ENCODE measurements at places on chromosomes 4 and X.

DNA sequence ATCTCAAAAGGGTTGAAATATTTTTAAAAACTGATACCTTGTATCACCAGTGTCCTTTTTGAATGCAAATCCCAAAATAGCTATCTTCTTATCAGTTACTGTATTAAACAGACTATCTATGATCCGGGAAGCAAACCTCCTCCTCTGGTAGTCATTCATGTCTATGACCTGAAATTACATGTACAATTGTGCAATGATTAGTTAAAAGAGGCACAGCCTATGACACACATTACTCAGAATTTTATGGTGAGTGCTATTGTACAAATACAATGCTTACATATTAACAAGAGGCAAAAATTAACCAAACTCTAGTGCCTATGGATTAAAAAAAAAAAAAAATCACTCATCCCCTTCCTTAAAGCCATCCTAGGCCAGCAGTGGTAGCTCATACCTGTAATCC is 21.7 kb downstream of the UGDH start:
- no peak for DNase-seq

GRCh38 chrX:150848914-150849365 is 49.5 kb downstream of the CD99L2 start:
- DNase-seq: peak; percentile 28

DNA sequence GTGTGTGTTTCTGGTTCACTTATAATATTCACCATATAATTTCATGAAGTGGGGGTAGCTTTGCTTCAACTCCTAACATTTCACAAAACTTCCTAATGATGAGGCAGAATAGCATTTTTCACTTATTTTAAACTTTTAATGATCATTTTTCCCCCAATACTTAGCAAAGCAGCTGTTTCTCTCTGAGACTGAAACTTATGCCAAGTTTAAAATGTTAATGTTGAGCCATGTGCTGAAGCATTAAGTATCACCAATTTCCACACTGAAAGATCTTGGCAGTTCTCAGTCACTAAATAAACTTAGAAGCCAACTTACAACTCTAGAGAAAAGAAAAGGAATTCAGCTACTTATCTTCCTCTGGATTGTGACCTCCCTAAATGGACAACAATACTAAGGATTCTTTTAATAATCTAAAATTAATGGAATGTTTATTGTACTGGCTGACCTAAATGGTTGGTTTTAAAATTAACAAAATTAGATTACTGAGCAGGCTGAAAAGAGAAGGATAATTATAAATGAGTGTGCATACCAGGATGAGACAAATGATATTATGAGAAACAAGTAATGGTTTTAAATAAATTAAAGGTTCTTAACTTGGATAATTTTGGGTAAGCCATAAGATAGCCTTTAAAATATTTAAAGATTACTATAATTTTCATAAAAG is 1429.4 kb upstream of the ADGRL3 start:
- no peak for DNase-seq

- DNase-seq: no peak
Measured at GRCh38 chr4:74661427-74662201, 132.7 kb downstream of the BTC start.
